ENCODE measurements at places on chromosomes 12 and 14.

GRCh38 chr14:82047777-82048470, 514.3 kb upstream of the SEL1L start:
- DNase-seq, result no peak

DNA sequence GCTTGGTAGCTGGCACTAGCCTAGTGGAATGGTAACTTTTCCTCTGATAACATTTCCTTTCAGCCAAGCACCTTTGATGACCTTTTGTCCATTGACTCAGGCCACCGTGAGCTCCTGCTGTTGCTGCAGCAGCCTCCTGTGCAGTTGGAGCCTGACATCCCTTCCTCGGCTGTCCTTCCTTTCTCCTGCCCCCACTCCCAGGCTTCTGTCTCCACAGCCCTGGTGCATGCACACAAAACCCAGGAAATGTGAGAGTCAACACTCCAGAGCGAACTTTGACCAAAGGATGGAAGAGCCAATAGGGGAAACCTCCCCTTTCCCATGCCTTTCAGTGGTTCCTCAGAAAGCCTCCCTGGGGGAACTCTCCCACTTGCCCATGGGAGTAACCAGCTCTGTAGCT, 115.0 kb downstream of the TMEM260 start:
- no peak for DNase-seq

DNA sequence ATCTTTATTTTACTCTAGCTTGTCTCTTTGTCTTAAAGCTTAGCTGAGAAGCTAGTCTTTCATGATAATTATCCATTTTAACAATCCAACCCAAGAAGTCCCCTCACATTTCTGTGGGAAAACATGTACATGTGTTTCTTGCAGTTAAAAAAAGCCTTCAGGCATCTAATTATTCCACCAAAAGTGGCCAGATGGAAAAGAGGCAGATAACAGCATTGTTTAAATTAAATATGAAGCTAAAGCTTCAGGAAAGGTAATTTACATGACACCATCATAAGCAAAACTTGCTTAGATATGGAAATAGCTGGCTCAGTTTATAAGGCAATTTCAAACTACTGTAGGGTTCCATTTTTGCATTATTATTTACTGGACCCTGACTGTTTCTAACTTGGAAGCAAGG, 175.4 kb downstream of the UNC79 start:
- DNase-seq, result no peak

- no peak for DNase-seq
Observed at GRCh38 chr12:55548756-55549155, 646 bp upstream of the OR6C4 start.

DNA sequence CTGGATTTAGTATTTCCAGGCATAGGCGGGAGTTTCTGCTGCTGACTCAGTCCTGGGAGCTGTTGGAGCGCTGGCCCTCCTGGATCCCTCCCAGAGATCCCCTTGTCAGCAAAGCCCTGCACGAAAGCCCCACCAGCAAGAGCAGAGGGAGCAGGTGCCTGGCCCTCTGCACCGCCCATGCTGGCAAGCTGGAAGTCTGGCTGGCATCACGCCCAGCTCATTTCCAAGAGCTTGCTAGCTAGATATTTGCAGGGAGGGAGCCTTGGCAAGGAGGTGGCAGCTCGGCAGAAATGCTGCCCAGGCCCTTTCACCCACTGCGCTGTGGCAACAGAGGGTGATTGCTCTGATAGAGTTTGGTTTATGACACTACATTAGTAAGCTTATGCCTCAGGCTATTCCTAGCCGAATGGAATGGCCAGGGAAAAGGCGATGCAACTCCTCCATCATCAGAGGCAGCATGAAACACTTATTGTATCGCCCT, 193.9 kb downstream of the EMP1 start:
- DNase-seq, result peak; percentile 1

GRCh38 chr12:52708010-52708409, 4.7 kb upstream of the KRT77 start:
- DNase-seq, result no peak

- no peak for DNase-seq
Observed at GRCh38 chr14:35341454-35341750, 49.2 kb downstream of the PSMA6 start.

- no peak for DNase-seq
Observed at GRCh38 chr12:116336542-116337065, 59.1 kb upstream of the MED13L start.

DNA sequence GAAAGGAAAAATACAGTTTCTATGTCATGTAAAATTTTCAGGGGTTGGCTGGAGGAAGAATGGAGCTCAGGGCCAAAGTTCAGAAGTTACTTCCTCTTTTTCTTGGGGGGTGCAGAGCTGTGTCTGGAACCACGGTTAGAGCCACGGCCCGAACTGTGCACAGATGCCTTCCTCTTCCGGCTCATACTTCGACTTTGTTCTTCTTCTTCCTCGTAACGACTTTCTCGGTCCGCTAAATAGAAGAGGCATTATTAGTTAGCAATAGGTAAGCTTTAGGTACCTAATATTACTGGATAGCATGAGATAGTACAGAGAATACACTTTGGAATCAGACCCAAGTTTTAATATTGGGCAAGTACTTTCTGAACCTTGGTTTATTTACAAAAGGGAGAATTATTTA, 31.2 kb downstream of the SUPT16H start:
- DNase-seq, result no peak

DNA sequence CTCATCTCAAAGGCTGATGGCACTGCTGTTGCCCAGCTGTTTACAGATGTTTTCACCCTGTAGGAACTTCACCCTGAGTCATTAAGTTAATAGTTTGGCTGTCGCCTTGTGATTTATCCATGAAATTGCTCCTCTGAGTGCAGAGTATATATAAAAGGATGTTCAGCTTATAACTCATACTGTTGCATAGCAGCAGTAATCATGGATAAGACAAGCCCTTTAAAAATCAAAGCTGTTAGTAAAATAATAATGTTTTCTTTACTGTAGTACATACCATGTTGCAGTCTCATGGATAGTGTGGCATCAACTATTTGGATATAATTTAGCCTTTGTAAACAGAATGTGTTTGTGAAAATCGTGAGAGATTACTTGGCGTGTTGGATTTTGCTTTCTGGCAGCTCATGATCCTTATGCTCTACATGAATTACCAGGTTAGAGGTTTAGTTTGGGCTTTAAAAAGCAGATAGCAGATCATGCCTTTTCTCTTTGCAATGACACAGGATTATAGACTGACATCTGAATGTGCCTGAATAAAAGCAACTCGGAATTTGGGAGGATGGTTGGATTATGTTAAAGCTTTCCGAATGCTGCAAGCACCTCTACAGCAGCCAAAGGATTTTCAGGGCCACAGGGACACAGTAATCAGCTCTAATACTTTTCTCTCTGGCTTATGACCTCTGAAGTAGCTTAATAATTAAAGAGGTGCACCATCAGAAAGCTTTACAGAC, 279.7 kb upstream of the ATP2B1 start:
- peak; percentile 35 for DNase-seq

GRCh38 chr14:51786227-51786626, 74.2 kb upstream of the GNG2 start:
- DNase-seq, result no peak

DNA sequence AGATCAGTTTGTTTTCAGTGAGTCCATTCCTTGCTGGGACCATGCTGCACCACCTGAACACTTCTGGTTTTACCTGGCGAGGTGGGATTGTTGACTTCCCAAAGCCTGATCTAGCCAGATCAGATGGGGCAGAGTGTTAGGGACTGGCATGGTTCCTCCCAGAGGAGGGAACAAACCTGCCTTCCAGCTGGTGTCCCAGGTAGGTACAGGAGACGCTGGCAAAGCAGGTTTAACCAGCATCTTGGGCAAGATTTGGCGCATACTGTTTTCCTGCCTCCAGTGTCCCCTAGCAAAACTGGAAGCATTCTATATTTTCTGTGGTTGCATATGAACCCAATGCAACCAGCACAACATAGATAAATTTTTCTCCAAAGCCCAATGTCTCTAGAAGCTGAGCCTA, 14.6 kb upstream of the FOS start:
- no peak for DNase-seq

DNA sequence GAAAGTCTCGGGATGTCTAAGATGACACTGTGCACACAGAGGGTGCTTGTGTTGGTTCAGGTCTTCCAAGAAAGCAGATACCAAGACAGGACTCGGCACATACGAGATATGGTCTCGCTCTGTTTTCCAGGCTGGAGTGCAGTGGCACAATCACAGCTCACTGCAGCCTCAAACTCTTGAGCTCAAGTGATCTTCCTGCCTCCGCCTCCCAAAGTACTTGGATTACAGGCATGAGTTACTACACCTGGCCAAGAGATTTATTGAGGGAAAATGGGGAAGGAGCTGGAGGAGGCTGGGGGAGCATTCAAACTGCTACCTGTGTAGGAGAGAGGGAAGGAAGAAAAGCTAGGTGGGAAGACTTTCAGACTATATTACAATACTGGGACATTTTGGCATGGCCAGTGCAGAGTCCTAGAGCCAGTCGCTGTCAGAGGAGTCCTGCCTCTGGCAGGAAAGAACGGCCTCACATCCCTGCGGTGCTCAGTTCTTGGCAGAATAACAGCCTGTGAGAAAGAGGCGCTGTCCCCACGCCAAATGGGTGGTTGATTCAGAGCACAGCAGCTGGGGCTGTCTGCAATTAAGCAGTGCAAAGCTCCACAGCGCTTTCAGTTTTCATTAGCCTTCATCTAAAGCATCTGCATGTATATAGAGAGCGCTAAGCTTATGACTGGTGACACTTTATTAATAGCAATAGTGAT, 18.3 kb downstream of the SLC17A8 start:
- peak; percentile 53 for DNase-seq

Measured in fibroblast of skin of abdomen (primary cell).